ENCODE measurements at places on chromosomes 16 and 17.

GRCh38 chr16:57926041-57926440, 44.9 kb downstream of the CNGB1 start:
- no peak for DNase-seq

- DNase-seq, result no peak
Measured at GRCh38 chr17:13888056-13888609, 181.2 kb upstream of the COX10 start.

DNA sequence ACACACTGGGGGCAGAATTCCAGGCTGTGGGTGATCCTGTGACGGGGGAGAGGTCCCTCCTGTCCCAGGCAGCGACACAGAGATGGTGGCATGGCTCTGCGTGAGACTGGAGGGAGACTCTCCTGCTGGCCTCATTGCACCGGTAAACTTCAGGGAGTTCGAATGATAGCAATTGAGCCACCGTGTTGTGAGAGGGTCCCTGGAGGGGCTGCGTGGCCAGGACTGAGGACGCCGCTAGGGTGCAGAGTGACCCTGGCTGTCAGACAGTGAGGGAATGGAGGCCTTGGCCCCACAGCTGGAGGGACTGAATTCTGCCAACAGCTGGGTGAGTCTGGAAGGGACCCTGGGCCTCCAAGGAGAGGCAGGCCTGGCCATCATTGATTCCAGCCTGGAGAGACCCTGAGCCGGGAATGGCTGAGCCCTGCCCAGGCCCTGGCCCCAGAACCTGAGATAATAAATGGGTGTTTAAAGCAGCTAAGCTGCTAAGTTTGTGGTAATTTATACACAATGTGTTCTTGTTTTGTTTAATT, 32.6 kb downstream of the CCDC57 start:
- no peak for DNase-seq

GRCh38 chr16:17773698-17774101, 302.9 kb upstream of the XYLT1 start:
- DNase-seq, result no peak

DNA sequence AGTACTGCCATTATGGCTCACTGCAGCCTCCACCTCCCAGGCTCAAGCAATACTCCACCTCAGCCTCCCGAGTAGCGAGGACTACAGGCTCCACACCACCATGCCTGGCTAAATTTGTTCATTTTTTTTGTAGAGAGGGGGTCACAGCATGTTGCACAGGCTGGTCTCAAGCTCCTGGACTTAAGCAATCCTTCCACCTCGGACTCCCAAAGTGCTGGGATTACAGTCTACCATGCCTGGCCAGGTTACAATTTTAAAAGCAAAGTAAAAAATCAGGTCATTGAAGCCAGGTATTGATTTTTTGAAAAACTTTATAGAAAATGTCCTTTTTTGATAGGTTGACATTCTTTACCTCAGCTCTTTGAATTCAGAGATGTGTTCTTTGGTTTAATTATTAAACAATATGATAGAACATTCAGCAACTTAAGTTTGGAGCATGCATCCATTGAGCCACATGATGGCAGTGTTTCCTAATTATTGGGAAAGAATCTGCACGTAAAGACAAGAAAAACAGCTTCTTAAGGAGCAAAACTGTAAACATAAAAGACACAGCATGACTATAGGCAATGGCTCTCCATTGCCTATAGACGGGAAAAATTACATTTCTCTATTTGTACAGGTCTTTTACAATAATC, 1.7 kb upstream of the SLC16A11 start:
- DNase-seq, result no peak
